H7 (cell line): ENCODE measurements at places on chromosomes 16 and 17.

GRCh38 chr17:31294820-31295488 is 2.1 kb downstream of the OMG start:
- no peak for DNase-seq

- no peak for DNase-seq
Measured at GRCh38 chr17:11643851-11644250, 45.6 kb downstream of the DNAH9 start.

GRCh38 chr16:50553731-50554360 is 5.7 kb downstream of the NKD1 start:
- DNase-seq: no peak

DNA sequence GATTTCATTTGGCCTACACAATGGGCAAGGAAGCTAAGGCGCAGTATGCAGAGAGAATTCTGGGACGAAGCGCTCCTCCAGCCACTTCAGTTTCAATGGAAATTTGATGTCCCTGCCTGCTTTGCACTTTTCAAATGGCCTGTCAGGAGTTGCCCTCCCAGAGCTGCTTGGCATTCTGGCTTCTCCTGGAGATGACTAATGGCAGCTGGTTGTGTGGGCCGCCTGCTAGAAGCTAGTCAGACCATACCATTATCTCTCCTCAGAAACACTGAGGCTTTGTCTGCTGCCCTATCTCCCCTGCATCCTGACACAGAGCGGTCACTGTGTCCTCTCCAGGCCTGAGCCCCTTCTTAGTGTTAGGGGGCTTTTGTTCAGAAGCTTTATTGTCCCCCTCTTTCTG is 180.1 kb downstream of the SPECC1 start:
- DNase-seq: no peak

GRCh38 chr17:41393294-41393693 is 4.1 kb downstream of the KRT31 start:
- DNase-seq: no peak

- no peak for DNase-seq
Measured at GRCh38 chr17:38728290-38728831, 1.8 kb upstream of the CISD3 start.

- DNase-seq: no peak
Measured at GRCh38 chr17:77455111-77455890, 314.5 kb downstream of the SEC14L1 start.

DNA sequence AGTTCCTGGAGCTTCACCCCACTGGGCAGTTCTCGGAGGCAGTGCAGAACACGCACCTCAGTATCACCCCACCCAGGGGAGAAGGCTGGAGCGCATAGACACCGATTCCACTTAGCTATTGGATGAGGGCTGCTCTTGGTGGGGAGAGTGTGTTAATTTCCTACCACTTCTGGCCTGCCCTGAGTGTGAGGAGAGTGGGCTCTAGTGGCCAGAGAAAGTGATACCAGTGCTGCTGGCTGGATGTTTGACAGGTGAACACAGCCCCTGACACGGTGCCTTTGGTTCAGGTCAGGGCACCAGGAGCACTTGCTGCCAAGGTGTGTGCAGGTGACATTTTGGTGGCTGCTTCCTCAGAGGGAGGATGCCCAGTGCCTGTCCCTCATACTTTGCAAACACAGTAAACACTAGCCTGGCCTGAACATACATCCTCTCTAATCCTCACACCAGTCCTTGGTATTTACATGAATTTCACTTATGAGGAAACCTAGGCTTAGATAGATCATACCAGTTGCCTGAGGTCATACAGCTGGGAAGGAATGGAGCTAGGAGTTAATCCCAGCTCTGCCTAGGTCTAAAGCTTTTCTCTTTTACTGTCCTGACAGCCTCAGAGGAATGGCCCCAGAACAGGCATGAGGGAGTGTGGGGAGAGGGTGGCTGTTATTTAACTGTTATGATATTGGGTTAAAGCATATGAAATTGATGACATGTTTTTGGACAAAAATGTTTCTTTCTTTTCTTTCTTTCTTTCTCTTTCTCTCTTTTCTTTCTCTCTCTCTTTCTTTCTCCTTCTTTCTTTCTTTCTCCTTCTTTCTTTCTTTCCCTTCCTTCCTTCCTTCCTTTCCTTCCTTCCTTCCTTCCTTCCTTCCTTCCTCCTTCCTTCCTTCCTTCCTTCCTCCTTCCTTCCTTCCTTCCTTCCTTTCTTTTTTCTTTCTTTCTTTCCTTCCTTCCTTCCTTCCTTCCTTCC is 21.0 kb upstream of the ITGAX start:
- peak; percentile 80 for DNase-seq

- DNase-seq: no peak
Measured at GRCh38 chr17:44587339-44587738, 30.1 kb downstream of the FZD2 start.

DNA sequence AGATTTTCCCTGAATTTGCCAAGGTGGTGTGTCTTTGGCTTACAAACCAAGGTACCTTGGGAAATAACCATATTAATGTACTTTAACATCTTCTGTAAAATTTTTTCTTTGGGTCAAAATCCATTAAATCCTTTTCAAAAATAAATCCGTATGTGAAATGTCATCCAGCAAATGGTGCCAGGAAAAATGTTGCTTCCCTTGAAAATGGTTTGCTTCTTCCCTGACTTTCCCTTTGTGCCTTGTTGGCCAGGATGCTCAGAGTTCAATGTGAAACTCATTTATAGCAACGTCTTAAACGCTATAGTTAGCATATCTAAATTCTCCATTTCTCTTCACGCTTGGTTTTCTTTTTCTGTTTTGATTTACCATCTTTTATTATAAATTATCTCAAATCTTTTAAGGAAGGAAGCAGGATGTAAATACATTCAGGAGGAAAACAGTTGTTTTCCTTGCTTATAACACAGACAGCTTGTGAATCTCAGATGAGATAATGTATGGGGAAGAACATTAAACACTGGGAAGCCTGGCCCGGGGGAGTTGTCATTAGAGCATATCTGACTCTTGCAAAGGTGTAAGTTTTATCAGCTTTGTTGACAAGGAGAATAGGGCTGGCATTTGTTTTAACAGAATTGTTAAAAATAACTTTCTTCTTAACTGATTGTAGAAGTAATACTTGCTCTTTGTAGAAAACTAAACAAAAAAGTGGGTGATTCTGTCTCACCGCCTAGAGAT is 42.1 kb downstream of the GPRC5B start:
- no peak for DNase-seq

GRCh38 chr16:82761236-82761635 is 134.5 kb downstream of the CDH13 start:
- DNase-seq: no peak

- no peak for DNase-seq
Measured at GRCh38 chr17:9854255-9854654, 28.5 kb downstream of the GLP2R start.

DNA sequence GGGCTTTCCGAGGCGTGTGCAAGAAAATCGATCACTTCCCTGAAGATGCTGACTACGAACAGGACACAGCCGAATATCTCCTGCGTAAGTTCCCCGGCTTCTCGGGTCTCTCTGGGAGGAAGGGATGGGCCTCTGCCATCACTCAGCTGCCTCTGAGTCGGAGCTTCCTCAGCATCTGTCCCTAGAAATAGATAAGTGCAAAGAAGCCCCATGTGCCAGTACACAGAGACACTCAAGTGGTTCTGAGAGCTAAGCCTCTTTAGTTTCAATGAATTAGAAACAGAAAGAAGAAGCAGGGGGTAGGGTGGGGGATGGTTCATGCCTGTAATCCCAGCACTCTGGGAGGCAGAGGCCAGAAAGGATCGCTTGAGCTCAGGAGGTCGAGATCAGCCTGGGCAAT is 90.6 kb downstream of the CACNG3 start:
- peak; percentile 39 for DNase-seq

DNA sequence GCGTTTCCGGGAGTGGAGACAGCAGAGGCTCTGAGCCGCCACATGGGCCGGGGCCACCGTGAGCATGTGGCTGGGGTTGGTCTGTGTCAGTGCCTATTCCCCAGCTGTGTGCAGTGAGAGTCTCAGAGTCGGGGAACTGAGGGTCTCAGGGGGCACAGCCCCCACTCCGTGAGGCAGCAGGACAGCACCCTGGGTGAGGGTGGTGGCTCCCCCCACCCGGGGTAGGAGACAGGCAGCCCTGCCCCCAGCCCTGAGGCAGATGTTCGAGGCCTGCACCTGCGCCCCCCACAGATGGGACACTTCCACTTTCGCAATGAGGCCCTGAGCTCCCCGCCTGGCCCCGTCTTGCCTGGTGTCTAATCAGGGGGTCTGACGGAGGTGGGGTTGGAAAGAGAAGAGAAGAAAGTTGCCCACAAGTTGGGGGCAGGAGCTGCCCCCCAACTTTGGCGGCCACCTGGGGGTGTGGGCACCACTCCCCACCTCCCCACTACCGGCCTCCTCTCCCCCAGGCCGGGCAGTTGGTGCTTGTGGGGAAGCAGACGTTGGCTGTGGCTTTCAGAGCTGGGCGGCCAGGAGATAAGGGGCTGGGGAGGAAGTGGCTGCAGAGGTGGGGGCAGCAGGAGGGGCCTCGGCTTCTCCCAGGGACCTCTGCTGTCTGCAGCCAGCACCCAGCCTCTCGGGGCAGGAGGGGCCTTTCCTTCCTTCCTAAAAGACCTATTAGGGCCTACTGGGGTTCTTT is 1.8 kb upstream of the CBFA2T3 start:
- no peak for DNase-seq

- DNase-seq: no peak
Measured at GRCh38 chr17:49748791-49749190, 15.1 kb downstream of the FAM117A start.

DNA sequence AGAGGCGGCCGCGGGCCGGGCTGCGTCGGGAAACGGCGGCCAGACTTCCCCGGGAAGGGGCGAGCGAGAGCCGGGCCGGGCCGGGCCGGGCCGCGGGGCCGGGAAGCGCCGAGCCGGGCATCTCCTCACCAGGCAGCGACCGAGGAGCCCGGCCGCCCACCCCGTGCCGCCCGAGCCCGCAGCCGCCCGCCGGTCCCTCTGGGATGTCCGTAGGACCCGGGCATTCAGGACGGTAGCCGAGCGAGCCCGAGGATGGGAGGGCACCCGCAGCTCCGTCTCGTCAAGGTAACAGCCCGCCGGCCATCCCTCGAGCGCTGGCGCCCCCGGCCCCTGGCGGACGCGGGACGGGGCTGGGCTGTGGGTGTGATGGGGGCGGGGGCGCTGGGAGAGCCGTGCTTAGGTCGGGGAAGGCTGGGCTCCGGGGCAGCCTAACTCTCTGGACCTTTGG is at the start of gene CRHR1:
Gene CRHR1 (plus strand): TSS at position 28 of the 448 bp plus-strand sequence. CDS start 225 bp downstream, at position 253.
- DNase-seq: peak; percentile 88

DNA sequence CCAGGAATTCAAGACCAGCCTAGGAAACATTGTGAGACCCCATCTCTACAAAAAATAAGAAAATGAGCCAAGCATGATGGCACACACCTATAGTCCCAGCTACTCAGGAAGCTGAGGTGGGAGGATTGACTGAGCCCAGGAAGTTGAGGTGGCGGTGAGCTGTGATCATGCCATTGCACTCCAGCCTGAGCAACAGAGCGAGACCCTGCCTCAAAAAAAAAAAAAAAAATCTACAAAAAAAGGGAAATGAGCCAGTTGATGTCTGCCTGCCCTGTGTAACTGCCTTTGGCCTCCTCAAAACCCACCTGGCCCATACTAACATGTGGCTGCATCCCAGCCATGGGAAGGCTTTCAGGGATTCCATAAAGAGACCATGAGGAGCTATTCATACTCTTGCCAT is 4.5 kb downstream of the RANBP10 start:
- DNase-seq: no peak

- no peak for DNase-seq
Measured at GRCh38 chr17:78665952-78666920, 89.0 kb upstream of the DNAH17 start.

GRCh38 chr16:14476183-14476582 is 153.9 kb downstream of the PARN start:
- no peak for DNase-seq

- no peak for DNase-seq
Measured at GRCh38 chr17:58996968-58997367, 109.7 kb downstream of the TRIM37 start.

- no peak for DNase-seq
Measured at GRCh38 chr17:82565551-82565950, 46.0 kb downstream of the FOXK2 start.

DNA sequence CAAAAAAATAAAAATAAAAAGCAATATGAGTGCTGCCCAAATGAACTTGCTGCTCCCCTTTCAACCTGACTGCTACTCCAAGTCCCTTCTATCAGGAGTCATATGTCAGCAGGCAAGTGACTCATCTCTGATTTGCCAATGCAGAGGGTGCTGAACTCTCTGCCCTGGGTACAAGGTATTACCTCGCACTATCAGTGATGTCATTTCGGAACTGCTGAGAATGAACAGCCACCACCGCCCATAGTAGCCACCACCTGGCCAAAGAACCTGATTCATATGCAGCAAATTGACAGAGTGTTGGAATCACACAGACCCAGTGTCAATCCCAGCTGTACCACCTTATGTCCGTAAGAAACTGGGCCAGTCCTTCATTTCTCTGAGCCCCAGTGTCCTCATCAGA is 31.2 kb downstream of the LYRM9 start:
- no peak for DNase-seq

GRCh38 chr17:603406-604114 is 111.1 kb downstream of the VPS53 start:
- DNase-seq: peak; percentile 0

DNA sequence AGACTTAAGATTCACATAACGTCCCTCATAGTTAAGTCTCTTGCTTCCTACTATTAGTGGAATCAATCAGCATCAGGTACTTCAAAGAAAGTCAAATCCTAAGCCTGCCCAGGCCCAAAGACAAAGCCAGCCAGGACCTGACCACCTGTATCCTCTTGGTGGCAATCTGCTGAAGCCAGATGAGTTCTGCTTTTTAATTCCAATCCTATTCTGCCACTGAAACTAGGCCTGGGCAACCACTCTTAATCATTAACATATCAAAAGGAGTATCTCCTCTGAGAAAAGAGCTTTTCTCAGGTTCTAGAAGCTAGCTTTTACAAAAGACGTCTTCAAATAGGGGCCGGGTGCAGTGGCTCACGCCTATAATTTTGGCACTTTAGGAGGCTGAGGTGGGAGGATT is 15.1 kb upstream of the GLG1 start:
- DNase-seq: peak; percentile 46

GRCh38 chr16:24721830-24722238 is 7.6 kb upstream of the TNRC6A start:
- no peak for DNase-seq

- DNase-seq: no peak
Measured at GRCh38 chr16:89090182-89090630, 3.4 kb upstream of the ACSF3 start.

DNA sequence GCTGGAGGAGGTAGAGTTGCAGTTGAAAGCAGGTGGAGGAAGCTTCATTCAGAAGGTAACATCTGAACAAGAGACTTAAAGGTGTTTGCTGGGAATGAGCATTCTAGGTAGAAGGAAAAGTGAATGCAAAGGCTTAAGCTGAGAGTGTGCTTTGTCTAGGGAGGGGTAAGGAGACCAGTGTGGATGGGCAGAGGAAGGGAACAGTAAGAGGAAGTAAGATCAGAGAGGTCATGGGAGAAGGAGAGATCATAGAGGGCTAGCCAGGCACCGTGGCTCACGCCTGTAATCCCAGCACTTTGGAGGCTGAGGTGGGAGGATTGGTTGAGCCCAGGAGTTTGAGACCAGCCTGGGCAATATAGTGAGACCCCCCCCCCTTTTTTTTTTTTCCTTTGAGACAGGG is 3.3 kb downstream of the STX4 start:
- DNase-seq: no peak
